Activated naive CD8-positive, alpha-beta T cell treated with anti-CD3 and anti-CD28 coated beads, Interleukin-2, amount 50 U/mL, for 24 hours (primary cell): ENCODE measurements at places on chromosomes 5 and 9.

DNA sequence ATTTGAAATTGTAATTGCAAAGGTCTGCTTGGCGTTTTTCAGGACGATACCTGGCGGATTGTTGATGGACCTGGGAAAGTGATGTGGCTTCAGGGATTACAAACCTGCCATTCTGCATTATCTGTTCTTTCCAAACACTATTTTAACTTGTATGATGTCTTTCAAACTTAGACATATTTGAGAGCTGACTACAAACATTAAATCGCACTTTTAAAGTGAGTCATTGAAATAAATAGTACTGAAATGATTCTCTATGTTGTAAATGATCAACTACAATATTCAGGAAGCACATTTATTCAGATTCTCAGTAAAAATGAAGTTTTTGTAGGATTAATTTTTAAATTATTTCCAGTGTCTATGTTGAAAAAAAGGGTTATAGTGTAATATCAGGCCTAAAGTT is 32.3 kb upstream of the TMEM171 start:
- no peak for DNase-seq

DNA sequence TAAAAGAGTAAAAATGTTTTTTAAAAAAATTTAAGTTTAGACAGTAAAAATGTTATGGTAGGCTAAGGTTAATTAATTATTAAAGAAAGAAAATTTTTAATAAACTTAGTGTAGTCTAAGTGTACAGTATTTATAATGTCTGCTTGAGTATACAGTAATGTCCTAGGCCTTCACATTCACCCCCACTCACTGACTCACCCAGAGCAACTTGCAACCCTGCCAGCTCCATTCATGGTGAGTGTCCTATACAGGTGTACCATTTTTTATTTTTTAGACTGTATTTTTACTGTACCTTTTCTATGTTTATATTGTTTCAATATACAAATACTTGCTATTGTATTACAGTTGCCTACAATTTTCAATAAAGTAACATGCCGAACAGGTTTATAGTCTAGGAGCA is 234.1 kb downstream of the AUH start:
- DNase-seq, result no peak

- DNase-seq, result peak; percentile 65
Measured at GRCh38 chr5:96434201-96434645, 1.2 kb upstream of the PCSK1 start.

- DNase-seq, result no peak
Measured at GRCh38 chr5:93610581-93611272, 27.7 kb downstream of the NR2F1 start.

DNA sequence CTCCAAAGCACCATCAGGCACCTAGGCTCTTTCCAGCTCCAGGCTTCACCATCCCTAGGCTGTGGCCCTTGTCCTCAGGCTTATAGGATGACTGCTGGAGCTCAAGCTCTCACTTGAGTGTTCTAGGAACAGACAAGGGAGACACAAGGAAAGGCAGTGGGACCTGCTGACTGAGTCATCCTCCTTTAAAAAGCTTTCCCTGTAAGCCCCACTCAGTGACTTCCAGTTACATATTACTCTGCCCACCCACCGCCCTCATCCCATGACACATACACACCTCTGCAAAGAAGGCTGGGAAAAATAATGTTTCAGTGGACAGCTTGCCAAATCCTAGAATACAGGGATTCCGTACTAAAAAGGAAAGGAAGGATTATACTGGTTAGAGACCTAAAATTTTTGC is 154.2 kb upstream of the ZNF366 start:
- DNase-seq, result no peak

DNA sequence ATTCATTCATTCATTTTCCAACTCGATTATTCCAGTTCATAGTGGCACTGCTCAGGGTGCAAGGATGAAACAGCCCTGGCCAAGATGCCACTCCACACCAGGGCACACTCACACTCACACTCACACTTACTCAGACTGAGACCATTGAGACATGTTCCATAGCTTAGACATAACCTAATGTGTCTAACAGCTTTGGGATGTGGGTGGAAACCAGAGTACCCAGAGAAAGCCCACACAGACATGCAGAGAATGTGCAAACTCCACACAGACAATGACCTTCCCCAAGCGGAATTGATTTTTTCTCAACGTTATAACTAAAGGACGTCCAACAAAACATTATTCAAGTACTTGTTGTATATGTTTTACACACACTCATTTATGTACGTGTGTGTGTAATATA is 1363.5 kb downstream of the EFNA5 start:
- DNase-seq, result no peak

GRCh38 chr5:57172466-57173318 is 1.2 kb upstream of the GPBP1 start:
- DNase-seq, result peak; percentile 28

DNA sequence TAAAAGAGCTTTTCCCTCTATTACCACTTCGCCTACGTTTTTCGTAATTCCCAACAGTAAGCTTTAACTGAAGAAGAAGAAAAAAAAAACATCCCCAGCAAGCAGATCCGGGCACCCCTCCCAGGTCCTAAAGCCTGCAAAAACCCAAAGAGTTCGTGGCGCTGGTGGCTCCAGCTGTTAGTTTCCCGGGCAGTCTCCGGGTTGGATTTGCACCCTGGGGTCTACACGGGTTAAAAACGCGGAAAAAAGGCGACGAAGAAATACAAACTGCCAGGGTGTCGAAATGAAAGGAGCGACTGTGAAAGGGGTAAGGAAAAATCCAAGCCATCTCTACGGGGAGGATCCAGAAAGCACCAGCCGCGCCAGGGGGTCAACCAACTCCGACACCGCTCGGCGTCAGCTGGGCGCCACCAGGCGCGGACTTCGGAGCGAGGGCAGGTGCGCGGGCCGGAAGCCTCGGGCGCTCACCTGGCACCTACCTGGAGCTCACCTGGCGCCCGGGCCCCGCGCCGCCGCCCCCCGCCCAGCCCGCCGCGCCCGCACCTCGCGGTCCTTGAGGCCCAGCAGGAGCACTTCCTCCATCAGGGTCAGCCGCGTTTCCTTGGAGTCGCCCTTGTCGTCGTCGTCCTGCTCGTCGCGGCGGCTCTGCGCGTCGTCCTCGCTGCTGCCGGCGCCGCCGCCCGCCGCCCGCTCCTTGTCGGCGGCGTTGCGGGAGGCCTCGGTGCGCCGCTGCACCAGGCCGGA is 680 bp downstream of the GOLPH3 start:
- peak; percentile 49 for DNase-seq

DNA sequence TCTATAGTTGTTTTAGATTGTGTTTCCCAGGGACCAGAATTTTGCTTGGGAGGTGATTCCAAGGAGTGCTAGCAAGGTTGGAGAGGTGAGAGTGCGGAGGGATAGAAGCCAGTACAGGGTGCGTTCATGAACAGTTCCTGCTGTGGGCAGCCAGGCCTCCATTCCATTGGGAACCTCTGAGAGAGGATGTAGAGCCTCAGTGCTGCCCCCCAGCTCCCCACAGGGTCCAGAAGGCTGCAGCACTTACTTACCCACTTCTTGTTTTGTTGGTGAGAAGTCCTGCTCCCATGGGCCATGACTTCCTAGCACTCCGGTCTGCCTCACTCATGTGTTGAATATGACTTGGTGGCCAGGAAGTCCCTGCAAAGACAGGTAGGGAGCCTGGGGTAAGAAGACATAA is 128.2 kb upstream of the GAS1 start:
- DNase-seq, result no peak
